Activated gamma-delta T cell treated with anti-CD3 and anti-CD28 coated beads, Interleukin-2, amount 50 U/mL, for 16 hours (primary cell): ENCODE measurements at places on chromosomes 1 and 21.

- DNase-seq = no peak
These were observed 1.2 kb upstream of the EXTL1 start for GRCh38 chr1:26020330-26020768.

- DNase-seq = no peak
These were observed 69.9 kb downstream of the CACHD1 start for GRCh38 chr1:64539781-64540218.

DNA sequence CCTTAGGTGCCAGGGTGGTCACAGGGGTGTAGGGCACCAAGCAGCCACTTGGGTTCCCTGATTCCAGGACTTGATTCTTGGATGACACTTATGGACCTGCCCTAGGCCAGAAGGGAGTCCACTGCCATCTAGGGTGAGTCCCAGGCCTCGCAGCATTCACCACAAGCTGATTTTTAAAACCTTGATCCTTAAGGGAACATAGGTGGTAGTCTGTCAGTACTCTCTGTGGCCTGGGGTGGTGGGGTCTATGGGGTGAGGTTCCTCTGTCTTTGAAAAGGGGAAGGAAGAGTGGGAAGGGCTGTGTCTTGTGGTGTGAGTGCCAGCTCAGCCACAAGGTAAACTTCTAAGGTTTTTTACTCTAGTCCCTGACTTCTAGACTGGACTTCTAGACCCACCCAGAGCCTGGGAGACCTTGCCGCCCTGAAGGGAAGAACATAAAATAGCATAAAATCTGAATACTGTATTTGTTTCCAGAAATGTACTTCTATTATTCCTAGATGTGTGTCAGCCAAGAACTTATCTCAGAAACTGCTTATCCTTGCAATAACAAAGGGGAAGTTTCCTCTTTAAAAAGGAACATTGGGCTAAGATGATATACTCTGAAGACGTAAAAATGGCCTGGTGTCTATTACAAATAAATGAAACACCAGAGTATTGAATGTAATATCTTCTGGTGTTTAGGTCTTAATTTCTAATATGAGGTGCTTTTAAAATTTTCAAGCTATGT is 757.3 kb downstream of the LTN1 start:
- no peak for DNase-seq

DNA sequence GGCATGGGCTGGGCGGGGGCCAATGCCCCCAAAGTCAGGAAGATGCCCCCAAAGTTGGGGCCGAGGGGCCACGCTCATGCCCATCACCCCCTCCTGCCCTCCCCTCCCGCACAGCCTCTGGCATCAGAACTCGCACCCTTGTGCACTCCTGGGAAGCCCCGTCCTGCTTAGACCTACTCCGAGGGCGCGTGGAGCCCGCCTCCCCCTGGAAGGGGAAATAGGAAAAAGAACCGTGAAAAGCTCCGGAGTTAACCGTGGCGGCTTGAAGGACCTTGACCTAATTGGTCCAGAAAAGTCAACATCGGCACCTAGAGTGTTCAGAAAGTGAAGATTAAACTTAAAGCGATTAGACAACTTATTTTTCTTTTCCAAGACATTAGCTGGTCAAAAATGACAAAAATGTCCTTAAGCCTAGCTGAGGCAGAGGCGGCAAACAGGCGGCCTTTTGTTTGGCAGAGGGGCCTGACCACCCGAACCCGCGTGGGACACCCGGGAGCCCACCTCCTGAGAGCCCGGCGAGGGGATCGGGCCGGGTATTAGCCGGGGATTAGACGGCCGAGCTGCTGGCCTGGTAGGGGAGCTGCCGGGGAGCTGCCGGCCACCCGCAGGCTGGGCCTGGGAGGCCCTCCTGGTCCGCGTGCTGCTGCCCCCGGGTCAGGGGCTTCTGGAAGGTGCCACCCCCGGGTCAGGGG is 65.5 kb downstream of the PRDM16 start:
- no peak for DNase-seq

DNA sequence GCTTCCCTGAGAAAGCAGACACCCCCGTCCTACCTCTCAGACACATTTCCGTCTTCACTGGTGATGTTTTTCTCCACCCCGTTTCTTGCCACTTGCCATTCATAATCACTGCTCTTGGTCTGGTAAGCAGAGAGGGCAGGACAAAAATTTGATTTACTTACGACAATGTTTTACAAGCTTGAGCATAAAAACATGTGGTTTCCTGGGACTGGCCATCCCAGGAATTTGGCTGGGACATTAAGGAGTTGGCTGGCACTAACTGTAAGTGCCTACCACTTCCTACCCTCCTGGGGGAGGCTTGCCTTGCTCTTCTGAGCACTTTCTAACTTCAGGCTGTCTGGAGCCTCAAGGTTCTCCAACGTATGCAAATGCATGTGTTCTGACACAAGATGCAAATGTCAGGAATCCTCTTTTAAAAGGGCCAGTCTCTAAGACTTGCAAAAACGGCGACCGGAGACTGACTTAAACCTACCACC is 24.2 kb downstream of the ZBTB18 start:
- DNase-seq = no peak

DNA sequence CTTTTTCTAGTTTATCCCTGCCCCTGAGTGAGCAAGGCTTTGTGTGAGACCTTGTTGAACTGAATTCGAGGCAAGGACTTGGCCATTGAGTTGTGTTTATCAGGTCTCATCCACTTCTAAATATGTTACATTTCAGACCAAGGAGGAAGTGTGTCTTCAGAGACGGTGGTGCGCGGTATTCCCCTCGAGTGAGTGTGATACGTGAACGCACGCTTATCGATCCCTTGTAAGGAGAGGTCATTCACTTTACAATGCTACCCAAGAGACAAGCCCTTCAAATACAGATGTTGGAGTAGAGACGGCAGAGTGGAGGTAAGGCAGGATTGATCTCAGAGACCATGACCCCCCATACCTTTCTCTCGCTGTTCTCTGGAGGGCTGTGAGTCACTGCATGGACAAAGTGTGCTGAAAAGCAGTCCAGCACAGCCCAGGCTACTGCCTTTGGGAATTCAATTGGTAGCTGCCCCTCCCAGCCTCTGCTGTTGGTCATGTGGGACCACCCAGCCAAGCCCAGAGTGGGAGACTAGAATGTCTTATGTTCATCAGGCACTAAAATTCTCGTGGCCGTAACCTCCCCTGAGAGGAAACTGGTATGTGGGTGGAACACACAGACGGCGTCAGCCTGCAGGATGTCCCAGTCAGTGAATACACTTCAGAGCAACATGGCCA is 16.3 kb upstream of the MTARC1 start:
- no peak for DNase-seq

- DNase-seq = no peak
These were observed 10.0 kb downstream of the RBM34 start for GRCh38 chr1:235151033-235151432.

GRCh38 chr1:84103197-84103992 is 40.7 kb upstream of the PRKACB start:
- no peak for DNase-seq

GRCh38 chr1:106290805-106291501 is 765.5 kb upstream of the PRMT6 start:
- DNase-seq = no peak

- no peak for DNase-seq
These were observed 86.6 kb downstream of the ZBTB18 start for GRCh38 chr1:244137725-244138124.

DNA sequence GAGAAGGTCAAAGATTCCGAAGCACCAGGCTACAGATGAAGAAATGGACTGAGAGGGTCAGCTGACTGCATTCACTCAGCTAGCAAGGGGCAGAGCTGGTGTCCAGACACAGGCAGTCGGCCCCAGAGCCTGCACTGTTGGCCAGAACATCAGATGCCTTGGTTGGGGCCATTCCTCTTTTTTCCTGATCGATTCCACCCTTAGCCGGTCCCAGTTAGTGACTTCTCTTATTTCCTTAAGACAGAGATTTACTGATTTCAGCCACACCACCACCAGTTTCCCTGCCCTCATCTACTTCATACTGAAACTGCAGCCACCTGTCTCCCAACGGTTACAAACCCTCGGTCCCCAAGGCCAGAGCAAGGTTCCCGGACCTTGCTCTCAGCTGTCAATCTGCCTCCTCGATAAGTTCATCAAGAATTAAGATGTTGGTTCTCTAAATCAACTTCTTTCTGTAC is 11.5 kb downstream of the CD58 start:
- DNase-seq = no peak

- DNase-seq = no peak
These were observed 19.4 kb downstream of the TMEM81 start for GRCh38 chr1:205064741-205065316.

GRCh38 chr1:33029209-33029608 is 7.5 kb downstream of the AK2 start:
- no peak for DNase-seq

DNA sequence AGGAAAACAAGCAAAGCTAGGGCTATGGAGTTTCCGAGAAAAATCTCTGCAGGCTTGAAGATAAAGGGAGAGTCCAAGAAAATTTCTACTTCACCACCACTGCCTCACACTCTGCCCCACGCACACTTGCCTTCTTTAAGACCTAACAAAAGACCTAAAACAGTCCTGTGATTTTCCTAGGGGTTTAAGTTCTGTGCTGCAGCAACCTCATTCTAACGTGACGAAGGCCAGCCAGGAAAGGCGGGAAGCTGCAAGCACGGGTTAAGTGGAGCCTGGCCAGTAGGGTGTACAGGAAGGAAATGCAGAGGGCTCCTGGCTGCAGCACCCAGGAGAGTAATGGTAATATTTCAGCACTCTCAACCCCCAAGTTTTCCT is 1.5 kb downstream of the SPATA6 start:
- DNase-seq = no peak

DNA sequence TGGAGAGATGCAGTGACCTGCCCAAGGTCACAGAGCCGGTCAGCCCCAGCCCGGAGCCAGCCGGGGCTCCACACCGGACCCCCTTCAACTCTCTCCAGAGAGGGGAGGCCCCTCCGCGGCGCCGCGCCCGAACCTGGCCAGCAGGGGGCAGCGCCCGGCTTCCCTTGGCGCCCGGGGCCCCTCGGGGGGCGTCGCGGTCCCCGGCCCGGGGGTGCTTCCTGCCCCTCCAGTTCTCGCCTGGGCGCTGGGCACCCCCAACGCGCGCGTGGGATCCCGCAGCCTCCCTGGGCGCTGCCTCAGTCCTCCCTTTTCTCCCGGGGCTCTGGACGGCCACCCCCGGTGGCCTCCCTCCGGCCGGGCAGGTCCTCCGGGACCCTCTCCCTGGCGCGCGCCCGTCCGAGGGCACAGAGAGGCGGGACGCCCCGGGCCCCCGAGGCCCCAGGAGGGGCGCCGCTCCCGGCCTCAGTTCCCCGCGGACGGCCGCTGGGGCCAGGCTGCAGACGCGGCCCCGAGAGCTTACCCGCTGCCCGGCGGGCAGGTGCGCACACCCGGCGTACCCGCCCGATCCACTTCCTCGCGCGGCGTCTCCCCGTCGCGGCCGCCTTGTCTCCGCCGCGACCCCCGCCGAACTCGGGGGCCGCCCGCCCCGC is 406 bp downstream of the HTR1D start:
- DNase-seq = no peak

- no peak for DNase-seq
These were observed 14.2 kb downstream of the PTPN14 start for GRCh38 chr1:214537219-214537618.

GRCh38 chr1:114033961-114034360 is 54.7 kb downstream of the OLFML3 start:
- no peak for DNase-seq

- DNase-seq = no peak
These were observed 24.5 kb upstream of the TNFRSF1B start for GRCh38 chr1:12142141-12142823.

DNA sequence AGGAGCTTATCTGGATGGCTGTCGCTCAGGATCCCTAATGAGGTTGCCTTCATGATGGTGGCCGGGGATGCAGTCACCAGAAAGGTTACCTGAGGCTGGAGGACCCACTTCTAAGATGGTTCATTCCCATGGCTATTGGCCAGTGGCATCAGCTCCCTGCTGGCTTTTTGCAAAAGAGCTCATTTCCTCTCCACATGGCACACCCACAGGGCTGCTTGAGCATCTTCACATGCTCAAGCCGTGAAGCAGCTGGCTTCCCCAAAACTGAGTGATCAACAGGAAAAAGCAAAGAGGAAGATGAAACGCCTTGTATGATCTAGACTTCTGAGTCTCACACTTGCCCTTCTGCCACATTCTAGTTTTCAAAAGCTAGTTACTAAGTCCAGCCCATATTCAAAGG is 124.6 kb upstream of the CXADR start:
- DNase-seq = no peak

- no peak for DNase-seq
These were observed 49.7 kb downstream of the SYT6 start for GRCh38 chr1:114103992-114104391.

DNA sequence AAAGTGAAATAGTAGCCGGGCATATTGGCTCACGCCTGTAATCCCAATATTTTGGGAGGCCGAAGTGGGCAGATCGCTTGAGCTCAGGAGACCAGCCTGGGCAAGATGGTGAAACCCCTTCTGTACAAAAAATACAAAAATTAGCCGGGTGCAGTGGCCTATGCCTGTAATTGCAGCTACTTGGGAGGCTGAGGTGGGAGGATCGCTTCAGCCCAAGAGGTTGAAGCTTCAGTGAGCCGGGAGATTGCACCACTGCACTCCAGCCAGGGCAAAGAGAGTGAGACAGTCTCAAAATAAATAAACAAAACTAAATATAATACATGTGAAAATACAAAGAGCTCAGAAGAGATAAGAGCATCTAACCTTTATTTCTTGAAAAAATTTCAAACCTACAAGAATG is 2.3 kb upstream of the MSTO1 start:
- DNase-seq = no peak

DNA sequence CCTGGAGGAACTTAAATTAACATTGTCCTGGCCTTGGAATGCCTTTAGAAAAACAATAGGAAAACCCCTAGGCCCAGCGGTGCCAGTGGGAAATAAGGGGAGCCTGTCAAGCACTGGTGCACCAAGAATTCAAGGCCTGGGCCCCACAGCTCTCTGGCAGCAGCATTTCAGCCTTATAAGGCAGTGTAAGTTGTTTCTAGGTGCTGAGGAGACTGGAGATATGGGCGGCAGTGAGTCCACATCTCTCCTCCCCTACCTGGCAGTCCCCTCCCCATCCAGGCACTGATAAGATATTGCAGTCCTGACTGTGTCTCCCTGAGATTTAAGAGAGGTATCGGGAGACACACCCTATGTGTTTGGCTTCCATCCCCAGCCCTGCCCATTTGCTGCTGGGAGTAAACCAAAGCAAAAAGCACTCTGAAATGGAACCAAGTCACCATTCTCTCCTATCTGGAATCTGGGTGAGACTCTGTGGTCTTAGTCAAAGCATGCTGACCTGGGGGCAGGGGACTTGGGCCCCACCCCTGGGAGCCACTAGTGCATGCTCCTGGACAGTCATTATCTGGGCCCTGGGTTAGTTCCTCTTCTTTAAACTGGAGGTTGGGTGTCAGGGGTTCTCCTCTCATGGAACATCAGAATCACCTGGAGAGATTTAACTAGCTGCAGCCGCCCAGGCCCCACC is 30.5 kb downstream of the DEGS1 start:
- DNase-seq = no peak

- no peak for DNase-seq
These were observed 4.9 kb upstream of the SPRR2G start for GRCh38 chr1:153155541-153155940.

- DNase-seq = no peak
These were observed 290.3 kb downstream of the CHRM3 start for GRCh38 chr1:239676522-239677273.

GRCh38 chr1:118155106-118155505 is 29.9 kb downstream of the SPAG17 start:
- no peak for DNase-seq
